ENCODE measurements at places on chromosomes 6 and 20.

GRCh38 chr6:125273965-125274364, 27.8 kb downstream of the HDDC2 start:
- peak; percentile 96 for DNase-seq

GRCh38 chr20:59364611-59365010, 64.2 kb downstream of the EDN3 start:
- DNase-seq = no peak

- no peak for DNase-seq
These were observed 168.4 kb downstream of the OR2B2 start for GRCh38 chr6:27743787-27744186.

- DNase-seq = peak; percentile 41
These were observed 145.6 kb downstream of the DHX35 start for GRCh38 chr20:39107741-39108140.

DNA sequence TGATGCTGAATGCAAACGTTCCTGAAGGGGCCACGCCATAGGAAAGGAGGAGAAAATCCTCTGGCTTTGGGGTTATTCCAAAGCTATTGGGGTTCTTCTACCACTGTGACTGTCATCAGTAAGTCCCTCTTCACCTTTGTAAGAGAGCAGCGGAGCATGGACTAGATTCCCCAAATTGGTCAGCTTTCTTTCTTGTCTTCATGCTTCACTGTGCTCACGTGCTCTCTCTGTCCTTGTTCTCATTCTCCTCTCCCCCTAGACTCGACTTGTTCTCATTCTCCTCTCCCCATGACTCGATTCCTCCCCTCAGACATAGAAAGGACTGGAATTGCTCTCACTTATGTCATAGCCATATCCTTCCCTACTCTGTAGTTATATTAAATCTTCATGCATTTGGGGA, 54.8 kb upstream of the ADGRG6 start:
- no peak for DNase-seq

DNA sequence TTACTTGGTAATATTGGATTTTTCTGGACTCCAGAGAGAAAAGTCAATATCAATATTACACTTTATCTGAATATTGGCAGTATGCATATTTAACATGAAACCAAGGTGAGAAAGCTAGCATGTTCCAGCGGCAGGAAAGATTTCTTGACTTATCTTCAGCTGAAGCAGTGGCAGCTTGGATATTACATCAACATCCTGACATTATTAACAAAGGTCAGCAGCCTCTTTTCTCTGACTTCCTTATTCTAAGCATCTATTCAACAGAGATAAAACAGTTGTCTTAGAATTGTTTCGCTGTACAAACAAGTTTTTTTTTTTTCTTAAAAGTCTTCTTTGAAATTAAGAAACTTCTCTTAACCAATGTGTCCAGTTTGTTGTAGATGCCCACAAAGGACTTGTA, 11.8 kb downstream of the DCBLD1 start:
- DNase-seq = no peak

All from kidney tubule cell (primary cell).